ENCODE measurements at places on chromosomes 7 and 10. TPM values are rescaled to one million over a fixed set of nuclear protein-coding genes. Genes with fewer than 3 reads are reported as not detected.

HTR5A gene
- not detected for total RNA-seq

ADCY1 gene
- 2.4 TPM for total RNA-seq

DNA sequence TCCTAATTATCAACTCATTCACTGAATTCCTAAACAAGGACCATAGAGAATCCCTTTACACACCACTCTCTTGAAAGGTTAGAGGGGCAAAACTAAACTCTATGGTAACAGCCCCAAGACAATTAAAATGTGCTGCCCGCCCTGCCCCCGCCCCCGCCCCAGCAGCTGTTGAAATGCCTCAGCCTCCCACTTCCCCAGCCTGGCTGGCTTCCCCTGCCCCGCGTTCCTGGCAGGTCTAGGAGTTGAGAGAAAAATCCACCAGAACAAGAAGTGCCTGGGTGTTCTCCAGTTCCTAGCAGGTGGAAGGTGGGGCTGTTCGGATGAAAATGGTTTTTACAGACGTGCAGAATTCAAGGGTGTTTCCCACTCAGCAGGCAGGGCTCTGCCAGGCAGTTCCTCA lies 109.5 kb upstream of the ZEB1 start:
- no peaks in the 10 kb centered on the region for H3K27me3 ChIP-seq
- H3K4me3 ChIP-seq, result no peak overlapping the region
- H3K27ac ChIP-seq, result no peak overlapping the region
- H3K4me1 ChIP-seq, result peaks cover 12% of the 10 kb centered on the region
- DNase-seq, result no peak

GRCh38 chr10:77321838-77322237 lies 315.8 kb downstream of the KCNMA1 start:
- no peak overlapping the region for H3K4me3 ChIP-seq
- DNase-seq, result no peak
- H3K4me1 ChIP-seq, result no peaks in the 10 kb centered on the region
- H3K27me3 ChIP-seq, result no peaks in the 10 kb centered on the region
- H3K27ac ChIP-seq, result no peak overlapping the region

SLC16A9 gene
- total RNA-seq, result 0.90 TPM

CAMK2B gene
- total RNA-seq, result 79.9 TPM

DNA sequence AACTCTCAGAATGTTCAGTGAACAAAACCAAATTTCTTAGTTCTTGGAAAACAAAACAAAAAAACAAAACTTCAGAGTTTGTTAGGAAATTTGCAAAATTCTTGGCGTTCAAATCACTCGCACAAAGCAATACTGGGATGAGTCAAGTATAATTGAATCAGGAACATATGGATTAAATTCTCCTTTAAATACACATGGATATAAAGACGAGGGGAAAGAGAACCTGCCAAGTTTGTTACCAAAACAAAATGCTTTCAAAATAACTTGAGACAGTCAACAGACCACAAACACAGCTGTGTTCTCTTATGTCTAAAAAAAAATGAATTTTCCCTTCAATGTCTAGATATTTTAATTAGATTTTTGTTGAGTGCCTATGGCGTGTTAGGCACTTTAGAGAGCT lies 93.5 kb upstream of the MPP7 start:
- no peaks in the 10 kb centered on the region for H3K27me3 ChIP-seq
- H3K4me3 ChIP-seq, result no peak overlapping the region
- DNase-seq, result no peak
- H3K36me3 ChIP-seq, result no peaks in the 10 kb centered on the region

DNA sequence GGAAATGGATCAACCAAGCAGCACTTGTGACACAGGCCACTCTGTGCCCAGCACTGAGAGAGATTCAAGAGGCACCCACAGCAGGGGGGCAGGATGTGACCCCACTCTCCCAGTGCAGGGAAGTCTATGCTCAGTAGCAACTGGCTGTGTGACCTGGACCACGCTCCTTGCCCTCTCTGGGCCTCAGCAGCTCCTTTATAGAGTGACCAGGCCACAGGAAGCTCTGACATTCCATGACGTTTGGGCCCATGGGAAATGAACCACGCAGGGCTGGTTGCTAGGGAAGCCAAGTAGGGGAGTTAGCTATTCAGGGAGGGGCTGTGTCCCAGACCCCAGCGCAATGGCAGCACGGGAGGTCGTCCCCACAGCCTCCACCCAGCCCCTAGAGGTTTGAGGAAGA lies 232.6 kb downstream of the USP6NL start:
- H3K36me3 ChIP-seq, result no peaks in the 10 kb centered on the region
- no peak for DNase-seq

DNA sequence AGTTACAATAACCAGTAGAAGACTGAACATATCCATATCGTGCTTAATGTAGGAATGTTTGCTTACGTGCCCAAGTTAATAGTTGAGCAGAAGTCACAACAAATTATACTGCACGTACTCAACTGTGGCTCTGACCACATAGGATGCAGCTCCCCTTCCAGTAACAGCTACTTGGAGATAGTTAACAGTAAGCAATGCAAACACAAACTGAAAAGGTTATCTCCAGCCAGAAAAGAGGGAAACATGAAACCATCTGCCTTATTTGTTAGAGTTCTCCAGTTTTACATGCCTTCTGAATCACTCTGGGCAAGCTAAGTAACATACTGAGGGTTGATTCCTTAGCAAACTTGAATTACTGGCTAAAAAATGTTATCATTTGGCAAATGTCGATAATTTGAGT lies 9.8 kb downstream of the DHX32 start:
- H3K27me3 ChIP-seq, result no peaks in the 10 kb centered on the region
- no peaks in the 10 kb centered on the region for H3K4me1 ChIP-seq
- no peak overlapping the region for H3K27ac ChIP-seq
- H3K4me3 ChIP-seq, result no peak overlapping the region
- DNase-seq, result no peak

DNA sequence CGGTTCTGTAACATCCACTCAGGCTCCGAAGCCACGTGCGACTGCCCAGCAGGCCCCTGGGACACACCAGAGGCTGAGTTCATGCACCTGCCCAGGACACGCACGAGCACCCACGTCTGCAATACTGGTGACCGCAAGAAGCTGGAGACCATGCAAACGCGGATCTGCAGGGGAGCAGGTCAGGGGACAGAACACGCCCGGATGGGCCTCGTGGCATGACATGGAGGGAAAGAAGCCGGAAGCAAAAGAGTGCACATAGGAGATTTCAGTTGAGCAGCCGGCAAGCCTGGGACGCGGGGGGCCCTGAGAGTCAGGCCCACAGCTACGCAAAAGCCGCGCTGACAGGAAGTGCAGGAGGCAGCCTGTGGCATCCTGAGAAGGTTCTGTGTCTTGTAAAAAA lies 73.7 kb downstream of the FOXL3 start:
- no peak overlapping the region for H3K27ac ChIP-seq
- H3K36me3 ChIP-seq, result no peaks in the 10 kb centered on the region
- H3K4me3 ChIP-seq, result no peak overlapping the region

PDAP1 gene
- total RNA-seq, result 93.3 TPM

LIPJ gene
- total RNA-seq, result 0.08 TPM
